Lower lobe of right lung (tissue), 2 donors: ENCODE measurements at places on chromosomes 11 and 22. TPM values are rescaled to one million over a fixed set of nuclear protein-coding genes. Genes with fewer than 3 reads are reported as not detected.

GRCh38 chr22:30287648-30288418, 1.5 kb downstream of the CASTOR1 start:
- H3K27ac ChIP-seq: peak overlapping the region; percentile 95
- H3K27me3 ChIP-seq: no peaks in the 10 kb centered on the region
- H3K4me1 ChIP-seq: peaks cover 47% of the 10 kb centered on the region
- H3K36me3 ChIP-seq: peaks cover 40% of the 10 kb centered on the region
- peak overlapping the region; percentile 96 for H3K4me3 ChIP-seq

DNA sequence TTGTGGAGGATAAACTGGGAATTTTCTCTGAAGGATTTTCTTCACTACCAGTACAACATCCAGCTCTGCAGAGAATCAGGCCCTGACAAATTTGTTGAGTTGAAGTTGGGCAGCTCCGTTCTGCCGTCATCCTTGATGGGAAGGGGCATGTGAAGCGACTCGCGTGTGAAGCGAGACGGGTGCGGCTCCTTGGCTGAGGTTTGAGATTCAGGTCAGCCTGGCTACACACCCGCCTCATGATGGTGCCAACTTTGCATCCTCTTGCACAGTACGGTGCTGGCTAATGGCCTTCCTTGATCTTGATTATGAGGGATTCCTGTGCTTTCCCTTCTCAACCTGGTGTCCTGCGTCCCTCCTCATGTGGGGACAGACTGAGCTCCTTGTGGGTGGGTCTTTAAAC, 19.7 kb upstream of the CDC42EP2 start:
- peaks cover 39% of the 10 kb centered on the region for H3K36me3 ChIP-seq
- H3K27ac ChIP-seq: peak overlapping the region; percentile 90
- H3K4me1 ChIP-seq: peaks cover 66% of the 10 kb centered on the region
- no peaks in the 10 kb centered on the region for H3K27me3 ChIP-seq

Gene FADS2
- 82.0 TPM for total RNA-seq

Gene THAP7
- total RNA-seq: 24.3 TPM

DNA sequence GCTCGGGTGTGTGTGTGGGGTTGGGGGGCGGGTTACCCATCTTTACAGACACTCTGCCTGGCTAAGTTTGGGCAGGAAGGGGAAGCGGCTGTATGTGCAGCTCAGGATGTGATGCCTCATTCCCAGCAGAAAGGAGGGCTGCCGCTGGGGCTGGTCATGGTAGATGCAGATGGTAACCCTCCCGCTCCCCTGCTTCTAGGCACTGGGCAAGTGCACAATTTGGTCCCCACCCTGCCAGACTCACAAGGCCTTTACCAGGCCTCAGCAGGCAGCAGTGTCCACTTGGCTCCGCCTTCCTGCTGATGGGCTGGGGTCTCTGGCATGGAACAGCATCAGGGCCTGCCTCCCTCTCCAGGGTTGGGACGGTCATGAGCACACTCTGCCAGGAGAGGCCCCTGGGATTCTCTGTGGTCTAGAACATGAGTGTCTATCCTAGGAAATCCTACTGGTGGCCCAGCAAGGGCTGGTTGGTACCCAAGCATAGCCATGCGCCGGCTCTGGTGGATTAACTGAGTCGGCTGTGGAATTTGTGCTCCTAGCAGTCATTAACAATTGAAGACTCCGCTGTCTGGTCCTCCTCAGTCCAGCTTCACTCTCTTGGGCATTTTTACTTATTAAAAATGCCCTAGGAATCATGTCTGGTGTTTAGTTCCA, 4.2 kb downstream of the LMO1 start:
- no peak overlapping the region for H3K4me3 ChIP-seq
- H3K4me1 ChIP-seq: peaks cover 18% of the 10 kb centered on the region
- H3K27ac ChIP-seq: no peak overlapping the region
- peak; percentile 23 for DNase-seq

DNA sequence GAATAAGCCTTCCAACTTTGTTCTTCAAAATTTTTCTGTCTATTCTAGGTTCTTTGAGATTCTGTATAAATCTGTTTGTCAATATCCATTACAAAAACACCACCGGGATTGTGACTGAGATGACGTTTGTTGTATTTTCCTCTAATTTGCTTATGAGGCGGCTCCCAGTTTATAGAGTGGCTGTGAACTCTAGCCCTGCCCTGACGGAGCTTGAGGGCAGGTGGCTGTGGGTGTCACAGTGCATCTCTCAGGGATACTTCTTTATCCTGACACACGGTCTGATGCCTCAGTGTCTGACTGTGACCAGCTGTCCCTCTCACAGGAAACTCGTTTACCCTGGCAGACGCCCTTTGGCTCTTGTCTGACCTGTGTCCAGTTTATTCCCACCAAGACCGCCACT, 53.7 kb upstream of the ATXN10 start:
- no peaks in the 10 kb centered on the region for H3K36me3 ChIP-seq
- no peaks in the 10 kb centered on the region for H3K27me3 ChIP-seq
- H3K27ac ChIP-seq: no peak overlapping the region
- no peaks in the 10 kb centered on the region for H3K4me1 ChIP-seq
- no peak for DNase-seq
- H3K4me3 ChIP-seq: no peak overlapping the region

GRCh38 chr11:6219359-6219758, 14.0 kb downstream of the C11orf42 start:
- H3K27me3 ChIP-seq: no peaks in the 10 kb centered on the region
- H3K36me3 ChIP-seq: peaks cover 94% of the 10 kb centered on the region
- H3K4me3 ChIP-seq: no peak overlapping the region
- H3K27ac ChIP-seq: peak overlapping the region; percentile 32

Gene CST6
- total RNA-seq: 11.0 TPM

- no peaks in the 10 kb centered on the region for H3K36me3 ChIP-seq
- no peak overlapping the region for H3K27ac ChIP-seq
- no peak for DNase-seq
- H3K4me1 ChIP-seq: no peaks in the 10 kb centered on the region
- H3K27me3 ChIP-seq: peaks cover 17% of the 10 kb centered on the region
These were observed 7.2 kb downstream of the CLMP start for GRCh38 chr11:123187665-123188507.

DNA sequence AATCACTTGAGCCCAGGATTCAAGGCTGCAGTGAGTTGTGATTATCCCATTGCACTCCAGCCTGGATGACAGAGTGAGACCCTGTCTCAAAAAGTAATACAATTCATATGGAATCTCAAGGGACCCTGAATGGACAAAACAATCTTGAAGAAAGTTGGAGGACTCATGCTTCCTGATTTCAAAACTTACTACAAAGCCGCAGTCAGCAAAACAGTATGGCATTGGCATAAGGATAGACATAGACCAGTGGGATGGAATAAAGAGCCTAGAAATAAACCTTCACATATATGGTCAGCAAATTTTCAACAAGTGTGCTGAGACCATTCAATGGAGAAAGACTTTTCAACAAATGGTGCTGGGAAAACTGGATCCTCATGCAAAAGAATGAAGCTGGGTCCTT, 2.5 kb downstream of the SELENOO start:
- no peak for DNase-seq
- peaks cover 50% of the 10 kb centered on the region for H3K36me3 ChIP-seq
- H3K27me3 ChIP-seq: no peaks in the 10 kb centered on the region
- H3K27ac ChIP-seq: no peak overlapping the region
- peaks cover 36% of the 10 kb centered on the region for H3K4me1 ChIP-seq

- H3K27ac ChIP-seq: no peak overlapping the region
- DNase-seq: no peak
- peaks cover 25% of the 10 kb centered on the region for H3K4me1 ChIP-seq
These were observed 66.9 kb downstream of the TBC1D22A start for GRCh38 chr22:46829117-46829891.

Gene BTG4
- total RNA-seq: 0.38 TPM

- H3K27me3 ChIP-seq: no peaks in the 10 kb centered on the region
- peaks cover 10% of the 10 kb centered on the region for H3K36me3 ChIP-seq
- peaks cover 22% of the 10 kb centered on the region for H3K4me1 ChIP-seq
- no peak overlapping the region for H3K4me3 ChIP-seq
These were observed 3.4 kb downstream of the KIAA0930 start for GRCh38 chr22:45237065-45237990.
